ENCODE measurements at places on chromosomes 7 and 10.

- no peak for DNase-seq
Observed at GRCh38 chr7:137636376-137636775, 210.4 kb downstream of the DGKI start.

DNA sequence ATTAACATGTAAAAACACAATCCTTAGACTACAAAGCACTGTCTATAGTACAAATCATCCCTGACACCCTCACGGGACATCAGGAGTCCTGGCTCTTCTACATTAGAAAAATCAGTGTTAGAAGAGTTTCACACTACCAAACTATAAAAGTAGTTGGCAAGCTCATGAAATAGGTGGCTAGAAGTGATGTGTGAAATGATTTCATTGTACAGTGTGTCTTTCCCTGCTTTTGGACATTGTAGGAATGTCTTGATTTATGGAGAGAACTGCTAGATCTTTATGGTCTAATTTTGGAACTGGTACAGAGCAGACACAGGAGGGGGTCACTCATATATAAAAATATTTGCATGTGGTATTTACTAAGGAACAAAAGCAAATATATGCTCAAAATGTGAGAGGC, 33.2 kb downstream of the SEMA3A start:
- DNase-seq, result no peak

DNA sequence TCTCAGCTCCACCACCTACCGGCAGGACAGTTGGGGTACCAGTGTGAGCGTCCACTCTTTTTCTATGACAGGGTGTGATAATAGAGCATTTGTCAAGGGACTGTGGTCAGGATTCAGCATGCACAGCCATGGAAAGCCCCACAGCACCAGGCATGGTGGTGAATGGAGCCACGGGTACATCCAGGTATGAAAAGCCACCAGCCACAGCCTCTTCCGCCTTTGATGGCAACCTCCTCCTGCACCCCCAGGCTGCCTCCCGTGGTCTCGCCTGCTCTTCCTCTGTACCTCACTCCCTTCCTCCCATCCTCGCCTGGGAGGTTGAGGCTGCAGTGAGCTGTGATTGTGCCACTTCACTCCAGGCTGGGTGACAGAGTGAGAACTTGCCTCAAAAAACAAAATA, 90.2 kb upstream of the CHST15 start:
- DNase-seq, result no peak

- DNase-seq, result no peak
Observed at GRCh38 chr7:12557282-12557681, 13.2 kb upstream of the SCIN start.

DNA sequence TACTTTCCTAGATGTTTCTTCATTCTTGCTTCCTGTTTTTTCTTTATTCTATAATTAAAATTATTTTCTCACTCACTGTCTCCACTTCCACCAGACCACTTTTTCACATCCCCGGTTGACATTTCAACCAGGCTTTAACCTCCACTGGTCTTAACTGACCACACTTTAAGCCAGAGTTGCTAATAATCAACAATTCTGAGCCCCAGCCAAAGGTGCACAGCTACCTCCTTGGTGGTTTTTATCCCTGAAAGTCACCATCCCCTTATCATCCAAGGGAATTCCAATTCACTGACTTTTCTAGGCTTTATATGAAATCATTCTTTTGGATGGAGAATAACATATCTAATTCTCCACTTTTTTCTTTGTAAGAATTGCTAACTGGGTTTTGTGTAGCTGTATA, 138.9 kb downstream of the FRMD4A start:
- DNase-seq, result no peak

DNA sequence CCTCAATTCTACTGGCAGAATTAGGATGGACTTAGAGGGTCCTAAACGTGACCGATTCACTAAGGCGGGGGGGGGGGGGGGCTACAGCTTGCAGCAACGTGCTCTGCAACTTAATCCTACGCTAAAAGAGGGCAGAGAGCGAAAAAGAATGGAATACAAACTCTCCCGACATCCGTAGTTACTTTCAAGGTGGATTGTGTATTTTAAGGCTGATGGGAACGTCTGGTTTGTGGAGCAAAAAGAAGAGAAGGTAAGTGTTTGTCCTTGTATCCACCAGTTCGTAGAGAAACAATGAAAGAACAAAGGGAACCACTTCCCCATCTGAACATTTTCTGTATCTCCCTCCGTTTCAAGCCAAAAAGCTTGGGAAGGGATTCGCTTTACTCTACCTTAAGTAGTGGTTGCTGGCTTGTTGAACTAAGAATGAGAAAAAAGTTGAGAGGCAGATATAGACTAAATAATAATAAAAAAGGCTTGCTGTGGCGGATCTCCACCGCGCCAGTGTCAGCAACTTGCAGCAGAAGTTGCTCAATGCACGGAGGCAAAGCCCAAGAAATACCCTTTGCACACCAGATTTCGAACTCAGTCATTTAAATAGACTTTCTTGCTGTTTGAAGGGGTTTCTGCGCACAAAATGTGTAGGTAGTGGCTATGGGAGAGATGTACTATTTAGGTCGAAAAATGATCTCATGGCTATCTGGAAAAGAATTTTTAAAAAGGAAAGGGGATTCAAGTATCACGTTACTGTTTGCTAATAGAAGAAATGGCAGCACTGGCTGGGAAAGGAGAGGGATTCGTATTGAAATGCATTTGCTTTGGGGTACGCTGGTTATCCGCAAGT, 736 bp downstream of the SKIDA1 start:
- no peak for DNase-seq

DNA sequence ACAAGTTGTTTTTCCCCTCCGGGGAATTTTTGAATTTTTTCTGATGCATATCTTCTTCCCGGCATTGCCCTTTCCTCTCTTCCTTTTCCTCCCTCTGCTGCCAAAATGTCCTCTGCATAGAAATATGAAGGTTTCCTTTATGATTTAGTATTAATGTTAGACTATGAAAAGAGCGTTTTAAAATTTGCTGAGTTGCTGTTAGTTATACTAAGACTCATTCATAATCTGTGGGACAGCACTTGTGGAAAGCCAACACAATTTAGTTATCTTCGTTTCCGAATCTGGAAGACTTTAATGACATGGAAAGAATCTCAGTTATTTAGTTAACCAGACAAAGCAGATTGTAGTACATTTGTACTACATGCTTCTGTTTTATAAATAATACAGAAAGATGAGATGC, 25.0 kb downstream of the POU6F2 start:
- no peak for DNase-seq

GRCh38 chr10:47176206-47176902, 123.6 kb upstream of the GDF10 start:
- DNase-seq, result no peak

DNA sequence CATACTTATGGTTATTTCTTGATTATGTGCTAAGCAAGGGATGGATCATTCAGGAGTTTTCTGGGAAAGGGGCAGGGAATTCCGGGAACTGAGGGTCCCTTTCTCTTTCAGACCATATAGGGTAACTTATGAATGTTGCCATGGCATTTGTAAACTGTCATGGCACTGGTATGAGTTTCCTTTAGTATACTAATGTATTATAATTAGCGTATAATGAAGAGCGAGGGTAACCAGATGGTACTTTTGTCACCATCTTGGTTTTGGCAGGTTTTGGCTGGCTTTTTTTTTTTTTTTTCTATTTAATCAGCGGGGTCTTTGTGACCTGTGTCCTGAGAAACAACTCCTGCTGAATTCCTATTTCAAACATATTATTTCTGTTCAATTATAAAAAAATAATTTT, 237.6 kb upstream of the PTER start:
- DNase-seq, result no peak

DNA sequence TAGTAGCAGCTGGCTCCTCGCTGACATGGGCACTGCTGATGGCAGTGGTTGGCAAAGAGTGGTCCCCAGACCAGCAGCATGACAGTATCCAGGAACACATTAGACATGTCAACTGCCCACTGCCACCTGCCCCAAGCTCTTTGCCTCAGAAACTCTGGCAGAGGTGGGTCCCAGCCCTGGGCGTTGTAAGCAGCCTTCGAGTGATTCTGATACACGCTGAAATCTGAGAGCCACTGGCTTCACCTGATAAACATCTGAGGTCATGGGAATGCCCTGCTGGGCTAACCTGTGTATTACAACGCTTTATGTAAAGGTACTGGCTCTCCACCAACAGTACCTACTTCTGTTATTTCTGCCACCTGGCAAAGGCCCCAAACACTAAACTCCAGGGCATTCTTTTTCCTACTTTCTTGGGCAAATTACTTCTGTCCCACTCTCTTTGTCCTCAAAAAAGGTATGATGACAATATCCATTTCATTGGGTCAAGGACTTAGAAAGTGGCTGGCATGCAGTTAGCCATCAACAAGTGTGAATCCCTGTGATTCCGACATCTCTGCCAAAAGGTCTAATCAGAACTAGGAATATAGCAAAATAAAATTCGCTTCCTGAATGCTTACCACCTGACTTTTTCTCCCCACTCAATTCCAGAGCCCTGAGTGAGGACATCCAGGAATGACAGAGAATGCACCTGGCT, 9.2 kb downstream of the SGMS1 start:
- DNase-seq, result no peak

DNA sequence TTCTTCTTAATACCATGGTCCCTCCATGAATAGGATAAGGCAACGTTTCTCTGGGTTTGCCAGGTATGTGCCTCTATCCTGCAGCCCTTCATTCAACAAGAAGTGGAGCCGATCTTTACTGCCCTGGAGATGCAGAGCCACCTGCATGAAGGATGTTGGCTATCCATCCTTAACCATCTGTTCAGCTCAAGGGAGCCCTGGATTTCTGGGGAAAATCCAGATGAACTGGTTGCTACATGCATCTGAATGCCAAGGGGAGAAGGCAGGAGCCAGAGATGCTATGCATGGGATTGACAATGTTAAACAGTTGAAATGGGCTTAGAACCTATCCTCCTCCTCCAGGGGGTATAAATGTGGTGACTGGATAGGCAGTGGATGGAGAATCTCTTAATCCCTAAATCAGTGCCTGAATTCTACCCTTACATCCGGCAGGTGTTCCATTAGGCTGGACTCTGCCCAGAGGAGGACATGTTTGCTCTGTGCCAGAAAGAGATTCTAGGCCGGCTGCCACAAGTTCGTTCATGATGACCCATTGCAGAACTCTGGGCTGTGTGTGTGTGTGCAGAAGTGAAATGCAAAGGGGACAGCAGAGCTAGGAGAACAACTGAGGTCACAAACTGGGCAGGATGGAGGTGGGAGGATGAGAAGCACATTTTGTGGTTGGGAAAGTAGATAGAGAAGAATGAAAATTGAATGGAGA, 15.6 kb downstream of the CPED1 start:
- DNase-seq, result no peak

DNA sequence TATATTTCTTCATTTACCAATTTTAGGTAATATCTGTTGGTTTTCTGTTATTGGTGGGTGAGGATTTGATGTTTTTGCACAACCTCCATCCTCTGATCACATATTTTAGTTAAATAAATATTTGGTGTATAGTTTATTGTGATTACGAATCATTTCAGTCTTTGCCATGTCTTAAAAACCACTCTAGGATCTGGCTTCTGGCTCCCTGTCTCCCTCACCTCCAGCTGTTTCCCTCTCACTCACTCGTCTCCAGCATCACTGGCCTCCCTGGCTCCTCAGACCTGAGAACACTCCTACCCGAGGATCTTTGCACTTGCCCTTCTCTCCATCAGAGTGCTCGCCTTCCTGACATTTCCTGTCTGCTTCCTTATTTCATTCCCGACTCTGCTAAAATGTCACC, 50.7 kb upstream of the NRF1 start:
- no peak for DNase-seq

DNA sequence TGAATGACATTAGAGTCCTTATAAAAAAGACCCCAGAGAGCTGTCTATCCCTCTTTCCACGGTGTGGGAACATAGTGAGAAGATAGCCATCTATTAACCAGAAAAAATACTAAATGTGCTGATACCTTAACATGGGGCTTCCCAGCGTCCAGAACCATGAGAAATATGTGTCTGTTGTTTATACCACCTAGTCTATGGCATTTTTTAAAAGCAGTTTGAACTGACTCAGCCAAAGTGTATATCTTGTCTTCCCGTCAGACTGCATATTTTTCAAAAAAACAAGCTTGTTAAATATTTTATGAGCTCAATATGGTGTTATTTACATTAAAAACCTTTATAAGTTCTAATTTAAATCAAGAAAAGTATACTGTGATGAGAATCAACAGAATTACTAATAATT, 255.3 kb downstream of the HGF start:
- no peak for DNase-seq

DNA sequence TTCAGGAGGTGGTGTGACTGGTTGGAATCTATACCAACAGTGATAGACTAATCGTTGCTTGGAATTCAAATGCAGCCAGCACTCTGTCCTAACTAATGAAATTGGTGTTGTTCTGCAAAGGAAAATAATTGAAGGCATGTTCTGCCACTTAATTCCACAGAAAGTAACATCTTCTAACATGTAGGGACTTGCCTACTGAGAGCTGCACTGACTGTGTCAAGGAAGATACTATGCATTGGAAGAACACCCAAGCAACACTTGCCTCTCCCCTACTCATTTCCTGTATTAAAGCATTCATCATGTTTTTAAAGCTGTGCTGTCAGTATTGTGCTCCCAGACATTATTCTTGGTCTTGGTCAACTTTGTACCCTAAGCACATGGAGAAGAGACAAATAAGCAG, 2.7 kb upstream of the CYP3A7 start:
- no peak for DNase-seq

GRCh38 chr7:101865031-101865430, 47.6 kb downstream of the CUX1 start:
- DNase-seq, result no peak

DNA sequence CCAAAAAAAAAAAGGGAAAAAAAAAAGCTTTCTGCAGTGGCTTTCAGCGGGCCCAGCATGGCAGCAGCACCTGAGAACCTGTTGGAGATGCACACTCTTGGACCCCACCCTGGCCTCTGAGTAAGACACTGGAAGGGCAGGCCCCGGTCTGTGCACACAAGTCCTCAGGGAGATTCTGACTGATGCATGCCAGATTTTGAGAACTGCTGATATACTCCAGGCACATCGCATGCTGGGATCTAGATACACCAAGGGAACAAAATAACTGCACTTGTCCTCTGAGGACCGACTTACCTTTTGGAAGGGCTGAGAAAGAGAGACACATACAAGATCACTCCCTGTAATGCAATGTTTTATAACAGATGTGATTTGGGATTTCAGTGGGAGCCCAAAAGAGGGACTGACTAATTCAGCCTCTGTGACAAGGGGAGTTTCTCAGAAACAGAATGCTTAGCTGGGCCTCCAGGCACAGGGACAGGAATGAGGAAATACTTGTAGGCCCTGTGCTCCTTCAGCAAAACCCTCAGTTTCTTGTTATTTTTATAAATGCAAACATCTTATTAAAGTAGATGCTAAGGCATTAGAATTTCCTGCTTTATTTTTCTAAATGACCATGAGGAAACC, 8.2 kb downstream of the EGFR start:
- no peak for DNase-seq

DNA sequence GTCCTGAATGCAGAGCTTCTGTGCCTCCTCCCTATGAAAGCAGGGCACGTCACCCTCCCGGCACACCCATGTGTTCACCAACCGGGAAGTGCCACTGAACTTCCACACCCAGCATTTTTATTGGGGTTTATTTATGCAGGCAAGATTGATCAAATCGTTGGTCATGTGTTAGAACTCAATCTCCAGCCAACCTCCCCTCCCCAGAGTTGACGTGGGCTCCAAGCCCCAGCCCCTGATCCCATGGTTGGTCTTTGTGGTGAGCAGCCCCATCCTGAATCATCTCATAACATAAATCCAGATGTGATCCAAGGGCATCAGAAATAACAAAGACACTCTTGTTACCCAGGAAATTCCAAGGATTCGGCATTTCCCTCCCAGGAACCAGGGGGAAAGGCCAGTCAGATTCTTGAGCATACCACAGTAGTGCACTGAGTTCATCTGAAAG, 151.2 kb downstream of the TPST1 start:
- peak; percentile 11 for DNase-seq

- no peak for DNase-seq
Observed at GRCh38 chr7:33903791-33904680, 1.3 kb upstream of the BMPER start.

Data from astrocyte of the cerebellum (primary cell).